ENCODE measurements at places on chromosomes 6 and 20.

DNA sequence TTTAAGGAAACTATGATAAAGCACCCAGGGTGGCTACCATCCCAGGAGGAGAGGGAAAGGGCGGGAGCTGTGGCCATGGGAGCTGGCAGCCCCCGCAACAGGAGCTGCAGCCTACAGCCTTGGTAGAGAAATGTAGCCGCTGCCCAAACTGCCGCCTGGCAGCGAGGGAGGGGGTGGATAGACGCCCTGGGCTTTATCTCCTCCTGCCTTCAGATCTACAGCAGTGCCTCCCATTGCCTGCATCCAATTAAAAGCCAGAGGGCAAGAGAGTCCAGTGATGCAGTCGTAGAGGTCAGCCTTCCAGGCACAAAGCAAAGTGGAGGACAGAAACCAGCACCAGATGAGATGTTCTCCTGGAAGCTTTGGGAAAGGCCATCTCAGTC lies 35.0 kb upstream of the ZFAND3 start:
- H3K4me1 ChIP-seq, result peaks cover 20% of the 10 kb centered on the region
- H3K4me3 ChIP-seq, result peak overlapping the region; percentile 69
- no peaks in the 10 kb centered on the region for H3K27me3 ChIP-seq

DNA sequence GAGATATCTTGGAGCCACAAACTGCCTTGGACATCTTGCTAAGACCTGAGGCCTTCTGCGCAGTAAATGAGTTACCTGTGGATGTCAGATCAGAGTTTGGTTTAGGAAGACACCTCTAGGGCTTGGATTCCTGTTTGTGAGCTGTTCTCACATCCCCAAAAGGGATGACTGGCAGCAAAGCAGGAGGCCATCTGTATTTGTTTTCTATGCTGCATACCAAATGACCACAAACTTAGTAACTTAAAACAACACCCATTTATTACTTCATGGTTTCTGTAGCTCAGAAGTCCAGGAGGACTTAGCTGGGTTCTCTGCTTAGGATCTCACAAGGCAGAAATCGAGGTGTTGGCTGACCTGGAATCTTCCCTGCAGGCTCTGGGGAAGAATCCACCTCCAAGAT lies 116.7 kb downstream of the UNC5CL start:
- H3K4me3 ChIP-seq, result no peak overlapping the region
- no peak overlapping the region for H3K27ac ChIP-seq
- no peaks in the 10 kb centered on the region for H3K36me3 ChIP-seq
- no peaks in the 10 kb centered on the region for H3K4me1 ChIP-seq
- DNase-seq, result no peak

DNA sequence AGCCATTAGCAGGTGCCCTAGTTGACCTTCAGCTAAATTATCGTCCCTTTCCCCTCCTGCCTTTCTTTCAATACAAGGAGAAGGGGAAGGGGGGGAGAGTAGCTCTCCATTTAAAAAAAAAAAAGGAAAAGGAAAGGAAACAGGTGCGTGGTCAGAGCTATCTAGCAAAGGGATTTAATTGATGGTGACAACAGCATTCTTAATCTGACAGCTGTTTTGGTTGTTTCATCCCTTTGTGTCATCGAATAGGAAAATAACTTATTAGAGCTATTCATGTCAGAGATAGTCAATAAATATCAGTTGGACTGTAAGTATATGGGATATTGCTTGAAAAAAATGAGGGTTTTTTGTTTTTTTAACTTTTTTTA lies 195.2 kb upstream of the SASH1 start:
- H3K27ac ChIP-seq, result no peak overlapping the region
- H3K4me1 ChIP-seq, result no peaks in the 10 kb centered on the region
- H3K36me3 ChIP-seq, result no peaks in the 10 kb centered on the region
- no peaks in the 10 kb centered on the region for H3K27me3 ChIP-seq
- no peak overlapping the region for H3K4me3 ChIP-seq

DNA sequence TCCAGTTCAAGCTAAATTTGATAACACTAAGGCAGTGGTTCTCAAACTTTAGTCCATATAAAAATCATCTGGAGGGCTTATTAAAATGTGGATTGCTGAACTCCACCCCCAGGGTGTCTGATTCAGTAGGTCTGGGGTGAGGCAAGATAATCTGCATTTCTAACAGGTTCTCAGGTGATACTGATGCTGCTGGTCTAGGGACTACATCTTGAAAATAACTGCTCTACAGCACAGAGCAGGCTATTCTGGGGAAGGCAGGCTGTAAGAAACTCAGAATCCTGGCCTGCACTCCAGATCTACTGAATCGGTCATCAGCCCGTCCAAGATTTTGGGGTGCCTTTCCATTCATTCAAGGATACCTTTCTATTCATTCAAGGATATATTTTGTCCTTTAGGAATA lies 11.5 kb downstream of the CALHM5 start:
- no peaks in the 10 kb centered on the region for H3K36me3 ChIP-seq
- H3K4me3 ChIP-seq, result no peak overlapping the region
- H3K4me1 ChIP-seq, result peaks cover 10% of the 10 kb centered on the region
- H3K27me3 ChIP-seq, result no peaks in the 10 kb centered on the region

DNA sequence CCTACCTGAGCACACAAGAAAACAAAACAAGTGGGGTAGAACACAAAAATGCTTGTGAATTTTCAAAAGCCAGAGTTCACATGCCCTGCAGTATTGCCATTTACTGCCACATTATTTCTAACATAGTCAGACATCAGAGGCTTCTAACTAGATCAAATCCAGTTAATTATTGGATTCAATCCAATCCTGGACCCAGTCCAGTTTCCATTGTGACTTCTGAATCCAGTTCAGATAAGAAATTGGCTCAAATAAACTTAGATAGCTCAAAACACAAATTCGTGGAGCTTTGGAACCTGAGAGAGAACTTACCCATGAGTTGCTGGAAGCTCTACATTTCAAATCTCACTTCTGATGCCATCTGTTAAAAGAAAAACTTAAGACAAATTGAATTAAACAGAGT lies 85.2 kb upstream of the ANKEF1 start:
- H3K27ac ChIP-seq, result no peak overlapping the region
- no peak for DNase-seq
- H3K4me3 ChIP-seq, result no peak overlapping the region
- no peaks in the 10 kb centered on the region for H3K36me3 ChIP-seq
- no peaks in the 10 kb centered on the region for H3K27me3 ChIP-seq

- H3K4me3 ChIP-seq, result no peak overlapping the region
- no peaks in the 10 kb centered on the region for H3K36me3 ChIP-seq
- H3K27ac ChIP-seq, result no peak overlapping the region
- DNase-seq, result no peak
- no peaks in the 10 kb centered on the region for H3K4me1 ChIP-seq
These were observed 58.5 kb downstream of the ANKS1A start for GRCh38 chr6:34947561-34947960.

DNA sequence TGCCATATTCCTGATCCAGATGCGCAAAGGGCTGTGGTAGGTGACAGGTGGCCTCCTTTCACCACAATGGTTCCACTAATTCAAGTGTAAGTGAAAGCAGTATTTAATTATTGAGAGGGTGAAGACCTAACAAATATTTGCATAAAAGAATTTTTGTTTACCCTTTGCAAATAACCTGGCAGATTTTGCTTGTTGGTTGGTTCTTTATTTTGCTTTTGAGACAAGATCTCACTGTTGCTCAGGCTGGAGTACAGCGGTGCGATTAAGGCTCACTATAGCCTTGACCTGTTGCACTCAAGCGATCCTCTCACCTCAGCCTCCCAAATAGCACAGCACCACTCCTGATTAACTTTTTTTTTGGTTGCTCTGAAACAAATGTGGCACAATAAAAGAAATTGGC lies 49.2 kb downstream of the PCNA start:
- no peak overlapping the region for H3K4me3 ChIP-seq
- peaks cover 25% of the 10 kb centered on the region for H3K4me1 ChIP-seq
- H3K36me3 ChIP-seq, result no peaks in the 10 kb centered on the region
- H3K27ac ChIP-seq, result no peak overlapping the region
- no peaks in the 10 kb centered on the region for H3K27me3 ChIP-seq

DNA sequence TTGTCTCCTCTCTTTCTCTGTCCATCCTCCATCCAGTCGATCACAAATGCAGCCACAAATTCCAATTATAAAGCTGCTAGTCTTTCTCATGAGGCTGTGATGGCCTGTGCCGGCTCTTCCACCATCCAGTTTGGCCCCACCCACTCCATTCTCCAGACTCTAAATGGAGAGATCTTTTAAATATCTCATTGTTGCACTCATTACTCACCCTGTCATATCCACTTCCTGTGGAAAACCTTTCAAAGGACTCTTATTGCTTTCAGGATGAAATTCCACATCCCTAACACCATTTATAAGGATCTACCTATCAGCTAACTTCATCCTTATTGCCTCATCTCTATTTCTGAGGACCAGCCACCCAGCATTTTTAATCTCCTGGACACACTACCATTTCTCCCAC lies 70.6 kb downstream of the NRN1 start:
- no peak overlapping the region for H3K4me3 ChIP-seq
- no peaks in the 10 kb centered on the region for H3K36me3 ChIP-seq
- H3K27me3 ChIP-seq, result no peaks in the 10 kb centered on the region
- DNase-seq, result no peak
- peaks cover 9% of the 10 kb centered on the region for H3K4me1 ChIP-seq
- H3K27ac ChIP-seq, result no peak overlapping the region

- no peaks in the 10 kb centered on the region for H3K36me3 ChIP-seq
- no peaks in the 10 kb centered on the region for H3K27me3 ChIP-seq
- no peak for DNase-seq
- peak overlapping the region; percentile 74 for H3K4me3 ChIP-seq
These were observed 691 bp downstream of the SYNDIG1 start for GRCh38 chr20:24469894-24470745.

DNA sequence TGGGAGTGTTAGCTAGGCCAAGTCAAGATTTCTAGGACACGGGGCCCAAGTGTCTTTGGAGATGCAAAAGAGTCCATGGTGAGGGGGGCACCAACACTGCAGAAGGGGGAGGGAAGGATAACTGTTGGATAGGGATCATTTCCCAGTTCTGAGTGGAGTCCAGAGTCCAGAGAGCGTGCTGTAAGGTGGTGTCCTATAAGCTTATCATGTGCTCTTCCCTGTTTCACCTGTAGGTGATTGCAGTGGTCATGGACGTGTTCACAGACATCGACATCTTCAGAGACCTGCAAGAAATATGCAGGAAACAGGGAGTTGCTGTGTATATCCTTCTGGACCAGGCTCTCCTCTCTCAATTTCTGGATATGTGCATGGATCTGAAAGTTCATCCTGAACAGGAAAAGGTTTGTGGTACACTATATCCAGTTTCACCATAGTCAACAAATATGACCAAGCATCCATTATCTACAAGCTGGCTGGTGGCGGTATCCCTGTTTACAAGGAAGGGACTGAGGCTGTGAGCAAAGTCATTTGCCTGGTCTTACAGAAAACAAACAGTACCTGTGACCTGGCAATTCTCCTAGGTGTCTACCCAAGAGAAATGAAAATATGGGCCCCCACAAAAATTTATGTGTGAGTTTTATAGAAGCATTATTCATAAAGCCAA lies 15.6 kb downstream of the FAM83D start:
- H3K4me1 ChIP-seq, result no peaks in the 10 kb centered on the region
- no peak overlapping the region for H3K27ac ChIP-seq
- no peak for DNase-seq
- no peak overlapping the region for H3K4me3 ChIP-seq
- H3K27me3 ChIP-seq, result no peaks in the 10 kb centered on the region

DNA sequence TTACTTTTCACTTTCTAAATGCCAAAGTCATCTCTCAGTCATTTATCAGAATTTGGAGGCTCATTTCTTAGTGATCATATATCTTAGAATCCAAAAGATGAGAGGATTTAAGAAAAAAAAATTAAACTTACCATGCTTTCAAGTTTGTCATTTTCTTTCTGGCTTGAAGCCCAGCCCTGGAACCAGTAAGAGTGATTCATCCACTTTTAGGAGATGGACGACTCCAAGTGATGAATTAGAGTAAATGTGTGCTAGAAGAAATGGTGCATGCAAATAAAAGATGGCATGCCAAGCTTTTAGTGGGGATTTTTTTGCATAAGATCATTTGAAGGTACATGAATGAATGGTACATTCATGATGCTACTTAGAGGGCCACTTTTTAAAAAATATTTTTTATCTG lies 20.1 kb downstream of the PLCB1 start:
- H3K4me3 ChIP-seq, result no peak overlapping the region
- no peak for DNase-seq
- no peak overlapping the region for H3K27ac ChIP-seq
- H3K4me1 ChIP-seq, result peaks cover 20% of the 10 kb centered on the region
- H3K36me3 ChIP-seq, result no peaks in the 10 kb centered on the region
- H3K27me3 ChIP-seq, result no peaks in the 10 kb centered on the region

- no peak for DNase-seq
- no peaks in the 10 kb centered on the region for H3K27me3 ChIP-seq
- H3K36me3 ChIP-seq, result no peaks in the 10 kb centered on the region
- no peak overlapping the region for H3K27ac ChIP-seq
- no peaks in the 10 kb centered on the region for H3K4me1 ChIP-seq
These were observed 66.8 kb downstream of the RIN2 start for GRCh38 chr20:19824861-19825260.

DNA sequence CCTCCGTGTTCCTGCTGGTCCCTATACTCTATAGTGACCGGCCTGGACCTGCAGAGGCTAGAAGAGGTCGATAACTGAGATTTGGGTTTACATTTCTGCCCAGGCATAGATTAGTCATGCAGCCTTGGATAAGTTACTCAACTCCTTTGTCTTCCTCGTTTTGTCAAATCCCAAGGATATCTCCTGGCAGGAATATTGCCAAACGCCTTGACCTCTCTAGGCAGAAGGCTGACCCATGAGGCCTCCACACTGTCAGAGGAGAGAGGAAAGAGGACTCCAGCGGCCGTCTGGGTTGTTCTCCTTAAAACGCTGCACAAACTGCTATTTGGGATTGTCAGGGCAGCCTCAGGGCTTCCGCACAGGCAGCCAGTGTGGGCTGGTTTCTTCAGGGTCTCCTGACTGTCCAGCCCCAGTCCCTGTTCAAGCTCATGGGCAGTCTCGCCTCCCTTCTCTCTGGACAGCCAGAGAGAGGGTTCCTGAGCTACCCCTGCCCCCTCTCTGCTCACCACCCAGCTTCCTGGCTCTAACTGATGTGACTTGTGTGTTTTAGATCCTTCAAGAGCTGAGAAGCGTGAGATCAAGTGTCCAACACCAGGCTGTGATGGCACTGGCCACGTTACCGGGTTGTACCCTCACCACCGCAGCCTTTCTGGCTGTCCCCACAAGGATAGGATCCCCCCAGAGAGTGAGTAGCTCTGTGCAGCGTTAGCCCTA lies 44.7 kb upstream of the PCMTD2 start:
- no peak for DNase-seq
- H3K4me1 ChIP-seq, result peaks cover 2% of the 10 kb centered on the region
- H3K4me3 ChIP-seq, result no peak overlapping the region
- no peaks in the 10 kb centered on the region for H3K36me3 ChIP-seq
- no peak overlapping the region for H3K27ac ChIP-seq

- H3K4me3 ChIP-seq, result no peak overlapping the region
- H3K27me3 ChIP-seq, result no peaks in the 10 kb centered on the region
- H3K27ac ChIP-seq, result no peak overlapping the region
These were observed 62.0 kb upstream of the PHACTR2 start for GRCh38 chr6:143615785-143616184.

DNA sequence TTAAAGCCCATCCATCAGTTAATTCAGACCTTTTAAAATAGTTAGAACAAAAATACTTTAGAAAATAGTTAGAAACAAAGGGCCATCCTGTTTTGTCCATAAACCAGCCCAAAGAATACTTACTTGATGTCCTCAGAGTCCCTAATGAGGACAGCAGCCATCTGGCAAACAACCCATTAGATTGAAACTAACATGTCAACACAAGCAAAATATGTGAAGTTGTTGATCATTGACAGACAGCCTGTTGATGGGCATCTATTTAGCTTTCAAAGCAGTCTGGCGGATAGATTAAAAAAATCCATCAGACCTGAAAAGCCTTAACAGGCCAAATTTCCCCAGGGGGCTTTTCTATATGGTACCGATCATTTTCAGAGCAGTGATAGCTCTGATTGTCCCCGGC lies 154.2 kb upstream of the TSHZ2 start:
- no peaks in the 10 kb centered on the region for H3K4me1 ChIP-seq
- H3K27ac ChIP-seq, result no peak overlapping the region
- H3K36me3 ChIP-seq, result no peaks in the 10 kb centered on the region

All from thoracic aorta (tissue), 2 donors.